Stimulated activated CD4-positive, alpha-beta T cell treated with anti-CD3 and anti-CD28 coated beads, Interleukin-15, amount 100 ng/mL, for 1 hour (primary cell): ENCODE measurements at places on chromosomes 12 and 14.
A peak's percentile ranks its signal among the peaks of the same experiment; 100 is the strongest.

- DNase-seq, result no peak
Observed at GRCh38 chr12:80472236-80472635, 28.2 kb downstream of the PTPRQ start.

GRCh38 chr14:72420749-72421474, 473.0 kb downstream of the DPF3 start:
- DNase-seq, result peak; percentile 12

DNA sequence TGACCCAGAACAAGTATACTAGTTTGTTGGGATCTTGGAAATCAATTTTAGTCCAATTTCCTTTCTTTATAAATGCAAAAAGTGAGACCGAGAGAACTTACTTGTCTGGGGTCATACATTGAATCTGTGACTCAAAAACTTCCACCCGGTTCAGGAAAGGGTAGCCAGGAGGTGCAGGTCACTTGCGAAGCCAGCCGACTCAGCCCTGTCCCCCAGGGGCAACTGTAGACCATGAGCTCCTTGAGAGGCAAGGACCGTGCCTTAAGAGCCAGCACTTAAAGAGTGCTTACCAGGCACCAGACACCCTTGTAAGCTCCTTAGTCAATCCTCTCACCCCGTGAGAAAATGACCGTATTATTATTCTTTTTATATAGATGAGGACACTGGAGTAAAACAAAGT, 505 bp upstream of the BCDIN3D start:
- DNase-seq, result no peak

GRCh38 chr12:25434515-25434914, 118.6 kb downstream of the LMNTD1 start:
- DNase-seq, result no peak

DNA sequence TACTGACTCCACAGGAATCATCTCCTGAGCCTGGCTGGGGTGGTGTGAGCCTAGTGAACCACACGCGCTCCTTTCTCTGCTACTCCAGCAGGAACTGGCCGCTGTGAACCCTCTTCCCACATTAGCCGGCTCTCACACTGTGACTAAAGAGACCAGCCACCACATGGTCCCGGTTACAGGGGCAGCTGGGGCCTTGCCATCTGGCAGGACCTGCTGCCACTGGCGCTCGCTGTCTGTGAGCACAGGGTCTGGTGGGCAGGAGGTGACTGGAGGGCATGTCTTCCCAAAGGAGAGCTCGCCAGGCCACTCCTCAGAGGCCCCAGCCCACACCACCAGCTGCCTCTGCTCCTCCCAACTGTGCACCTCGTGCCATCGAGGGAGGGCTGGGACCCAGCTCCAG, 99.3 kb downstream of the SINHCAF start:
- DNase-seq, result no peak

- DNase-seq, result no peak
Observed at GRCh38 chr14:80919622-80920021, 21.9 kb downstream of the CEP128 start.

DNA sequence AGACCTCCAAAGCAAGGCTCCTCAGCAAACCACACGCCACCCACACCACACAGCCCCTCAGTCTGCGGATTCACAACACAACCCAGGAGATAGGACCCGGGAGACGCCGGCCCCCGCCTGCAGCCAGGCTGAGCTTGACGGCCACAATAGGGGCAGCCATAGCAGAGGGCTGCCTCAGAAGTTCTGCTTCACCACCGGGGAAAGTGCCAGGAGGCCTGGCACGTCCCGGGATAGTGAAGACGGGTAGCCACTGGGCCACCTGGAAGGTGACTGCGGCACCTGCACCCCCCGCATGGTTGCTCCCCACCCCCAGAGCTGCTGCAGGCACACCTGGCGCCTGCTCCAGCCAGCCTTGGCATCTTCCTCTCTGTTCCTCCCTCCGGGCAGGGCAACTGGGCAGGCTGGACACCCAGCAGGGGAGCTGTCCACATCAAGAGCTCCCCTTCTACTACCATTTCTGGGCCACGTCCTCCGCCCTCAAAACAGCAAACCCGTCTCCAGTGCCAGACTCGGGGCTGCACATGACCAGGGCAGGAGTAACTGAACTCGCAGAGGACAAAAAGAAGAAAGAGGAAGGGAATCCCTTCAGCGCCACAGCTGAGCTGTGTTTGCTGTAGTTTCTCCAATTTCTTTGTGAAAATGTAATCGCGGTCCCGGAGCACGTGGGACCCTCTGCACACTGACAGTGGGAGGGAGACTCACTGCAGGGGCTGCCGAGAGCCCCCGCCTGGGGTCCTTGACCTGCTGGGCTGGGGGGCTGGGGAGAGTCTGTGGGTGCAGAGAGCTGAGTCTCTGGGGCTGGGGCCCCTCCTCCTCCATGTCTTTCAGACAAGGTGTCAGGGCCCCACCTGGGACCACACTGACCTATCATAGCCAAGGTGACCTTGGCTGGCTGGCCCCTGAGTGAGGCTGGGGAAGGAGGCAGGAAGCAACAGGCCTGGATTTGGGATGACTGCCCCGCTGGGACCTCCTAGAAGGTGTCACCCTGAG, 74.2 kb upstream of the C14orf180 start:
- DNase-seq, result no peak

DNA sequence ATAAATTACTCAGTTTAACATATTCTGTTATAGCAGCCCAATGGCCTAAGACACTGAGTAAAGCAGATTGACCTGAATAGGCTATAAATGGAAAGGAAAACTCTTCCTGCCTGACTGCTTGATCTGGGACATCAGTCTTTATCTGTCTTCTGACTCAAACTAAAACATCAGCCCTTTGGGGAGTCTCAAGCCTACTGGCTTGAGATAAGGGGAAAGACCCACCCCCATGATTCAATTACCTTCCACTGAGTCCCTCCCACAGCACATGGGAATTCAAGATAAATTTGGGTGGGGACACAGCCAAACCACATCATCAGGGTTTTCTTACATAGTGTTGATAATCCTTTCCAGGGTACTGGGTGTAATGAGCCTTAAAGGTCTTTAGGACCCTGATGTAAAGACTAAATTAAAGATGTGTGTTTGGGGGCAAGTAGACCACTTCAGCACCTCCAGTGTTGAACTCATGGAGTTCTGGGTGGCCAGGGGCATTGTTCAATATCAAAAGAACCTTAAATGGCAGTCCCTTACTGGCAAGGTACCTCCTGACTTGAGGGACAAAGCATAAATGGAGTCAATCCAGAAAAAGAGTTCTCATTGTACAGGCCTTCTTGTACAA, 67.8 kb downstream of the TSHR start:
- no peak for DNase-seq
